ENCODE measurements at places on chromosomes 1 and 21. TPM values are rescaled to one million over a fixed set of nuclear protein-coding genes. Genes with fewer than 3 reads are reported as not detected.

DNA sequence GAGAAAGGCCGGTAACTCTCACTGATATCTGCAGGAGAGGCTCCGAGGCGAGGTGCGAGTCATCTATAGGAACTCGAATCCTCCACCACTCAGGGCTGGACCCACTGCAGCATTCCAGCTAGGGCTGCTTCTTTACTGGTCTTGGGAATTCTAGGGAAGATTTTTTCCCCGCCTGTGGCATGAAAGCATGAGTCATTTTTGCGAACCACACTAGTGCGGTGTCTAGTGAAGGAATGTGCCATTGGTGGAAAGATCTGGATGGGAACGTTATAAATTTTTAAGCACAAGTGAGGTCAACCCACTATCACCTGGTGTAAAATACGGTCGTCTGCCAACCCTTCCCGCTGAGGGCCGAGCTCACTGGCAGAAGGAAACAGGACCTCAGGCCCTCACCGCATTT is 49.7 kb downstream of the SYF2 start:
- no peak for DNase-seq

DNA sequence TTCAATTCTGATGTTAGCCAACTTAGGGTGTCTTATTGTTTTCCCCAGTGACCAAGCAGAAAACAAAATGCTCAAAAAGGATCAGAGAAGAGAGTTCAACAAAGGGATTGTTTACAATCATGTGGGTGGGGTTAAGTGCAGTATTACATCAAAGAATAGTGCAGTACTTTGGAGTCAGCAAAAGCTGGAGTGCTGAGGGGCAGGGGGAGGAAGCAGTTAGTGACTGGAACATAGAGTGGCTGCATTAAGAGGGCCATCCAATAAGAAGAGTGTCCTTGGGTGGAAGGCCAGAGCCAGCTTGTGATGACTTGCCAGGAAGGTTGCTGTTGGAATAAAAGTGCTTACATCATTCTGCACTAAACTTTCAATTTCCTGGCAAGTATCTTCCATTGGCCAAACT is 175.5 kb downstream of the CYYR1 start:
- DNase-seq = no peak

GRCh38 chr1:202742496-202742895 is 32.2 kb upstream of the SYT2 start:
- no peak for DNase-seq

GRCh38 chr21:28751176-28751575 is 241.5 kb downstream of the LTN1 start:
- DNase-seq = no peak

GRCh38 chr1:88060112-88060673 is 623.9 kb upstream of the PKN2 start:
- no peak for DNase-seq

DNA sequence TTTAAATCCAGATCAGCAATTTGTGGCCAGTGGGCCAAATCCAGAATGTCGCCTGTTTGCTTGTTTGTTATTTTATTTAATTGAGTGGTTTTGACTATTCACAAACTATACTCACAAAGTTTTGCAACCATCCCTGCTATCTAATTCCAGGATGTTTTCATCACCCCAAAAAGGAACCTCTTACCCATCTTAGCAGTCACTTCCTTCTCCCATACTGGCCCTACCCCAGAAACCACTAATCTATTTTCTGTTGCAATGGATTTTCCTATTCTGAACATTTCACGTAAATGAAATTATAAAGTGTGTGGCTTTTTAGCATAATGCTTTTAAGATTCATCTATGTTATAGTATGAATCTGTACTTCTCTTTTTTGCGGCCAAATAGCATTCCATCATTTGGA is 41.3 kb downstream of the WDTC1 start:
- DNase-seq = no peak

The ASCL5 gene
- polyA plus RNA-seq = not detected

The LCE3E gene
- polyA plus RNA-seq = not detected

All from BJ (cell line).